ENCODE measurements at places on chromosomes 6 and 20.

- no peak for DNase-seq
- H3K36me3 ChIP-seq, result no peaks in the 10 kb centered on the region
- H3K4me1 ChIP-seq, result no peaks in the 10 kb centered on the region
- no peak overlapping the region for H3K27ac ChIP-seq
- no peak overlapping the region for H3K4me3 ChIP-seq
Observed at GRCh38 chr6:4100655-4101054, 21.7 kb upstream of the FAM217A start.

DNA sequence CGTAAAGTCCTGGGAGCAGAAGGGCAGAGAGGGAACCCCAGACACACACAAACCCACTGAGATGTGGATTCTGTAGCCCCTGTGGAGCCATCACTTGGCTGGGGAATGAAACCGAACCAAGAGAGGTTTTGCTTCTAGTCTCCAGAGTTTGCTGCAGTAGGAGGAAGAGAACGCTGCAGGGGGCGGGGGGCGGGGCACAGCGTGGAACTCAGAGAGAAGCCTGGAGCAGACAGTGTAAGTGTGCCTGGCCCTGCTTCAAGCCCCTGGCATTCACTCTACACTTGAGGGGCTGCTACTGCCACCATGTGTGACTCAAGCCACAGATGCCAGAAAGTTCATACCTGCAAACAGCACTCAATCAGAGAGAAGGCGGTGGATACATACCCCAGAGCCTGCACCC is 18.9 kb downstream of the GABRR1 start:
- no peaks in the 10 kb centered on the region for H3K27me3 ChIP-seq
- no peak overlapping the region for H3K4me3 ChIP-seq
- H3K4me1 ChIP-seq, result no peaks in the 10 kb centered on the region
- no peak for DNase-seq

GRCh38 chr6:131954775-131955107 is 3.6 kb upstream of the CCN2 start:
- no peak overlapping the region for H3K27ac ChIP-seq
- H3K27me3 ChIP-seq, result peaks cover 12% of the 10 kb centered on the region
- no peaks in the 10 kb centered on the region for H3K36me3 ChIP-seq
- DNase-seq, result no peak
- H3K4me1 ChIP-seq, result no peaks in the 10 kb centered on the region

- DNase-seq, result no peak
- H3K36me3 ChIP-seq, result no peaks in the 10 kb centered on the region
- H3K4me1 ChIP-seq, result no peaks in the 10 kb centered on the region
- H3K4me3 ChIP-seq, result no peak overlapping the region
- H3K27me3 ChIP-seq, result no peaks in the 10 kb centered on the region
Observed at GRCh38 chr6:131917763-131918649, 33.2 kb downstream of the CCN2 start.

DNA sequence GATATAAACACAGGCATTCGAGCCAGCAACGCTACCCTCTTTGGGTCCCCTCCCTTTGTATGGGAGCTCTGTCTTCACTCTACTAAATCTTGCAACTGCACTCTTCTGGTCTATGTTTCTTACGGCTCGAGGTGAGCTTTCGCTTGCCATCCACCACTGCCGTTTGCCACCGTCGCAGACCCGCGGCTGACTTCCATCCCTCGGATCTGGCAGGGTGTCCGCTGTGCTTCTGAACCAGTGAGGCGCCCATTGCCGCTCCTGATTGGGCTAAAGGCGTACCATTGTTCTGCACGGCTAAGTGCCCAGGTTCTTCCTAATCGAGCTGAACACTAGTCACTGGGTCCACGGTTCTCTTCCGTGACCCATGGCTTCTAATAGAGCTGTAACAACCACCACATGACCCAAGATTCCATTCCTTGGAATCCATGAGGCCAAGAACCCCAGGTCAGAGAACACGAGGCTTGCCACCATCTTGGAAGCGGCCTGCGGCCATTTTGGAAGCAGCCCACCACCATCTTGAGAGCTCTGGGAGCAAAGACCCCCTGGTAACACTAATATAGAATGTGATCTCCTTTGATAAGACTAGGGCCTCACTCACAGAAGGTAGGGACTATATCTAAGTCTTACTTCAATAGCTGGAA is 973 bp downstream of the UBD start:
- H3K27me3 ChIP-seq, result peaks cover 5% of the 10 kb centered on the region
- H3K27ac ChIP-seq, result no peak overlapping the region
- peaks cover 4% of the 10 kb centered on the region for H3K4me1 ChIP-seq
- H3K4me3 ChIP-seq, result no peak overlapping the region
- no peak for DNase-seq

GRCh38 chr6:155623450-155624178 is 168.0 kb upstream of the NOX3 start:
- DNase-seq, result no peak
- no peak overlapping the region for H3K27ac ChIP-seq
- H3K27me3 ChIP-seq, result no peaks in the 10 kb centered on the region
- H3K36me3 ChIP-seq, result no peaks in the 10 kb centered on the region

GRCh38 chr6:151677404-151677803 is 130.1 kb upstream of the ESR1 start:
- no peak overlapping the region for H3K4me3 ChIP-seq
- no peaks in the 10 kb centered on the region for H3K4me1 ChIP-seq
- no peak overlapping the region for H3K27ac ChIP-seq
- H3K27me3 ChIP-seq, result no peaks in the 10 kb centered on the region
- DNase-seq, result no peak

- H3K36me3 ChIP-seq, result no peaks in the 10 kb centered on the region
- H3K27me3 ChIP-seq, result no peaks in the 10 kb centered on the region
- no peak for DNase-seq
- H3K27ac ChIP-seq, result no peak overlapping the region
- no peaks in the 10 kb centered on the region for H3K4me1 ChIP-seq
- H3K4me3 ChIP-seq, result no peak overlapping the region
Observed at GRCh38 chr6:46539866-46540265, 48.6 kb upstream of the RCAN2 start.

DNA sequence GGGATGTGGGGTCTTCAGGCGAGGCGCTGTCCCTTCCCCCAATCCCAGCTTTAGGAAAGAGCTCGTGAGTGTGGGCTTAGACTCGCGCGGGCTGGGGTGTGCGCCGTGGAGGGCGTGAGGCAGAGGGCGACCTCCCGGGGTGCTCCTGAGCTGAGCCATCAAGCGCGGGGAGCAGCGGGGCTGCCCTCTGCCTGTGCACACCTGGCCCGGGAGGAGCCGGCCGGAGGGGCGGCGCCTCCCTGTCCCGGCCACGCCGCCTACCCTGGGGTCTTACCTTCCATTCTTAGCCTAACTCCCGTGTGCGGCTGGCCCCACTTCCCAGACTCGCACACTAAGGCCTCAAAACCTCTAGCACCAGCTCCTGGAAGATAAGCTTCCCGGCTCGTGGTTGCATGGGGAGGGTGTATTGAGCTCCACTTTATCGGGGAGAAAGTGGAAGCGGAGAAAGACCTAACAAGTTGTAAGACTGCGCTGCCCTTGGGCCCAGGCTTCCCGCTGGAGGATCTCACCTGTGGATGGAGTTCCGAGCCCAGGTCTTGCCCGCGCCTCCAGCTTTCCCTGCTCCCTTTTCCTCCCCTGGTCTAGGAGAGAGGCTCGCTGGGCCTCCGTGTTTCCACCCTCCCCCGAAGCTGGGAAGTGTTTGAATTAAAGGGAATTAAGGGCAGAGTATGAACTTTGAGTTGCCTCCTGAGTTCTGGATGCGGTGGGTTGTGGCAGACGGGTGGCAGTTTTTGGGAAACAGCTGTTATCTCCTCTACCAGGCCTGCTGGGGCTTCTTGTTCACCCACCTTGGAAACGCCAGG is 1.2 kb downstream of the DNMT3B start:
- H3K27ac ChIP-seq, result no peak overlapping the region
- H3K36me3 ChIP-seq, result no peaks in the 10 kb centered on the region
- H3K4me1 ChIP-seq, result no peaks in the 10 kb centered on the region
- no peak for DNase-seq
- no peaks in the 10 kb centered on the region for H3K27me3 ChIP-seq

GRCh38 chr20:8151372-8151771 is 19.3 kb downstream of the PLCB1 start:
- no peak overlapping the region for H3K27ac ChIP-seq
- H3K4me3 ChIP-seq, result no peak overlapping the region
- DNase-seq, result no peak
- no peaks in the 10 kb centered on the region for H3K27me3 ChIP-seq
- H3K4me1 ChIP-seq, result peaks cover 42% of the 10 kb centered on the region
- no peaks in the 10 kb centered on the region for H3K36me3 ChIP-seq

DNA sequence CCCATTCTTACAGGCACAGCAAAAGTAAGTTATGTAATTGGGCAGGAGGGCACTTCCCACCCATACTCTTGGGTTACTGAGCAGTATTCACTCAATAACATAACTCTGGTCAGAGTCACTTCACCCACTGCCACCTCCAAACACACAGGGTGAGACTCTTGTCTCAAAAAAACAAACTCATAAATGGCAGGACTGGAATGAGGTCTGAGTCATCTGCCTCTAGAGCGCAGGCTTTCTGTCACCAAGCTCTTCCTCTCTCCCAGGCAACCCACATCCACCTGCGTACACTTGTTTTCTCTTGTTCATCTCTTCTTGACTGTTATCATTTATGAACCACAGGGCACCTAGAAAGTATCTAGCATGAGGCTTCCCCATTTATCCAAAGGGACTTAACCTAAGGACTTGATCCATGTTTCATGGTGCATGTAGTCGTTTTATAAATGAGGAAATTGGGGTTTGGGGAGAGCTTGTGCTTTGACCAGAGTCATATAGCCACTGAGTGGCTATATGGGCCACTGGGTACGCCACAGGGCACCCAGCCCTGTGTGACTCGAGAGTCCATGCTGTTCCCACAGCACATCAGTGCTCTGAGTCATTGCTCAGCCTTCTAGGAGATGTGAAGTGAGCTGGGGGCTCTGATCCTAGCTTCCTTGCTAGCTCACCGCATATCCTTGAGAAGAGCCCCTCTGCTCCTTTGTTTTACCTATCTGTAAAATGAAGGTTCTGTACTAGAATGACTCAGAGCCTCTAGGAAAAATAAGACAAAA is 22.4 kb downstream of the C20orf173 start:
- no peak for DNase-seq
- peaks cover 7% of the 10 kb centered on the region for H3K4me1 ChIP-seq
- no peak overlapping the region for H3K4me3 ChIP-seq
- H3K36me3 ChIP-seq, result peaks cover 28% of the 10 kb centered on the region
- H3K27ac ChIP-seq, result peak overlapping the region; percentile 7
- no peaks in the 10 kb centered on the region for H3K27me3 ChIP-seq

- no peak for DNase-seq
- no peaks in the 10 kb centered on the region for H3K36me3 ChIP-seq
- H3K27me3 ChIP-seq, result no peaks in the 10 kb centered on the region
- peaks cover 3% of the 10 kb centered on the region for H3K4me1 ChIP-seq
Observed at GRCh38 chr20:10430704-10431103, 3.3 kb downstream of the MKKS start.

DNA sequence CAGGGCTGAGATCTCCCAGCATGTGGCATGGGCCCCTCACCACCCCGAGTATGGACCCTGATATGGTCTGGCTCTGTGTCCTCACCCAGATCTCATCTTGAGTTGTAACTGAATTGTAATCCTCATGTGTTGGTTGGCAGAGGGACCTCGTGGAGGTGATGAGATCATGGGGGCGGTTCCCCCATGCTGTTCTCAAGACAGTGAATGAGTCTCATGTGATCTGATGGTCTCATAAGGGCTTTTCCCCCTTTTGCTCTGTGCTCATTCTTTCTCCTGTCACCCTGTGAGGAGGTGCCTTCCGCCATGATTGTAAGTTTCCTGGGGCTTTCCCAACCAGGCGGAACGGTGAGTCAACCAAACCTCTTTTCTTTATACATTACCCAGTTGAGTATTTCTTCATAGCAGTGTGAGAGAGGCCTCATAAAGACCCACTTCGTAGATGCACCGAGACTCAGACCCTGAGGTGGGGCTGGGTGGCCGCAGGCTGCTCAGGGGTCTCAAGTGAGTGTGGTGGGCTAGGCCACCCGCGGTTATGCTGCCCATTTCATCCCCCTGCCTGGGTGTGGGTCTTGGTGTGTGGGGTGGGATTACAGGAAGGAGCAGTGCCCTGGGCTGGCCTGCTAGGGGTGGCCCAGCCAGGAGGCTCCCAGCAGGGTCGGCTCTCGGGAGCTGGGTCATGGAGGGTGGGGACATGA is 26.2 kb upstream of the GATA5 start:
- no peak for DNase-seq
- H3K27me3 ChIP-seq, result no peaks in the 10 kb centered on the region
- H3K36me3 ChIP-seq, result no peaks in the 10 kb centered on the region

DNA sequence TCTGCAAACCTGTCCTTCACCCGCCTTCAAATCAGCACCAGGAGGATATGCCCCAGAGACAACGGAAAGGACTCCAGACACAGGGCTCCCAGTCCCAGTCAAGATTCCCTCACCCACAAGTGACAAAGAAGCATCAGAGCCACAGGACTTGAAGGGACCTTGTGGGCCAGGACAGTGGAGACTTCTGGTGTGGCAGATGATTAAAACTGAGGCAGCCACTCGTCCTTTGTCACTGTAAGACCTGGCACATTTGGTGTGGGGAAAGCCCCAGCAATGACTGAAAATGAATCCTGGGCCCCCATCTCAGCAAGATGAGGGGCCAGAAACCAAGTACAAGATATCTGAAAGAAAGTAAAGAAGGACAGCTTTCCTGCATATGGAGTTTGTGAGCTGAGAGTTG is 15.6 kb upstream of the GMPR start:
- no peak for DNase-seq
- no peaks in the 10 kb centered on the region for H3K27me3 ChIP-seq
- no peak overlapping the region for H3K4me3 ChIP-seq
- H3K27ac ChIP-seq, result no peak overlapping the region

GRCh38 chr20:44424039-44424495 is 51.6 kb upstream of the TTPAL start:
- no peaks in the 10 kb centered on the region for H3K36me3 ChIP-seq
- no peak overlapping the region for H3K4me3 ChIP-seq
- no peak for DNase-seq
- H3K27me3 ChIP-seq, result no peaks in the 10 kb centered on the region

- no peak for DNase-seq
- H3K4me1 ChIP-seq, result no peaks in the 10 kb centered on the region
- no peak overlapping the region for H3K27ac ChIP-seq
- no peak overlapping the region for H3K4me3 ChIP-seq
- no peaks in the 10 kb centered on the region for H3K27me3 ChIP-seq
- peaks cover under 1% of the 10 kb centered on the region for H3K36me3 ChIP-seq
Observed at GRCh38 chr20:25206548-25206947, 11.0 kb downstream of the ENTPD6 start.

GRCh38 chr20:64063389-64064144 is 569 bp downstream of the TCEA2 start:
- H3K36me3 ChIP-seq, result no peaks in the 10 kb centered on the region
- DNase-seq, result no peak
- H3K27me3 ChIP-seq, result no peaks in the 10 kb centered on the region
- H3K27ac ChIP-seq, result peak overlapping the region; percentile 74

DNA sequence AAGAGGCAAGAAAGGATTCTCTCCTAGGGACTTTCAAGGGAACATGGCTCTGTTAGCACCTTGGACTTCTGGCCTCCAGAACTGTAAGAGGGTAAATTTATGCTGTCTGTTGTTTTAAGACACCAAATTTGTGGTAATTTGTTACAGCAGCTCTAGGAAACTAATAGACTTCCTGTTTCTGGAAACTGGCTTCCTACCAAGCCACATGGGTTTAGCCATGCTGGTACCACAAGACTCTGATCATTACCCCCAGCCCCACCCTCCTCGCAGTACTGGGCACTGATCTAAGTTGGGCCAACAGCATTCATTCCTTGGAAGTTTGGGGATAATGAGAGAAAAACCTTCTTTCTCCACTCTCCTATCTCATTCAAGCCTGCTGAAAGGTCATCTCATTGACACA is 109.5 kb upstream of the SMLR1 start:
- no peak overlapping the region for H3K4me3 ChIP-seq
- no peak for DNase-seq
- H3K27me3 ChIP-seq, result no peaks in the 10 kb centered on the region
- H3K4me1 ChIP-seq, result peaks cover 14% of the 10 kb centered on the region

- H3K36me3 ChIP-seq, result no peaks in the 10 kb centered on the region
- no peak for DNase-seq
- no peaks in the 10 kb centered on the region for H3K27me3 ChIP-seq
- H3K4me3 ChIP-seq, result no peak overlapping the region
- no peak overlapping the region for H3K27ac ChIP-seq
Observed at GRCh38 chr6:121441477-121441876, 6.0 kb downstream of the GJA1 start.
